Activated CD4-positive, alpha-beta T cell treated with anti-CD3 and anti-CD28 coated beads, Interleukin-2, amount 10 ng/mL, durations not matched to agents 7 days and 5 days (primary cell): ENCODE measurements at places on chromosomes 1 and 21.

DNA sequence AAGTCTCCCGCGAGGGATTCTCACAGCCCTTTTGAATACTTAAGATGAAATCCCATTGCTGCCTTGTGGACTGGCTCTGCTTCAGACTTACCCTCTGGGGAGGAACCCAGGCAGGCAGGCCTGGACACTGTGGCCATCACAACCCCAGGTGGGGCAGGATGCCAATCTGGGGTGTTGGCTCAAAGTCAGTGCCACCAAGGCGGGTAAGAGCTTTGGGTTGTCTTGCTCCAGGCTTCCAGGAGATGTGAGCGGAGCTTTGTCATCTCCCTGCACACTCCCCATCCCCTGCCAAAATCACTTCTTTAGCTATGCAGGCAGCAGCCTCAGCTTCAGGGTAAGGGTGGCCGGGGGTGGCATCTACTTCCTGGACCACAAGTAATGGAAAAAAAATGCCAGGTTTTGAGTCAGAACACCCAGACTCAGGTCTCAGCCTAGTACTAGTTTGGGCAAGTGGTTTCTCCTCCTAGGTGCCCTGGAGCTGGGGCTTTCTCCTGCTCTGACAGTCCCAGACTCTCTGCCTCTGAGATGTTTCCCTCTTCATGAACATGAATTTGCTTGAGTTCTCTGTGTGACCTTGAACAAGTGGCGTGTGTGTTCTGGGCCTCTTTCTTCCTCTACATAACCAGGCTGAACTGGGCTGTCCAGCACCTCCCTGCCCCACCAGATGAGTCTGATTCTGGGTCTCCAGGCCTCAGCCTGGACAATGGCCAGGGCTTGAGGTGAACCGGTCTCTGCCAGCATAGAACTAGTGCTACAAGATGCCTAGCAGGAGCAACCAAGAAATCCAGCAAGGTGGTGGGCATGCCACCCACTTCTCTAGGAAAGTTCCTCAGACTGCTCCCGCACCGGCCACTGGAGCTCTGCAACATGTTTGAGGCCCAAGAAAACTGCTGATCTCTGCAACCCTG, 65.4 kb downstream of the VWA5B1 start:
- no peak for DNase-seq

DNA sequence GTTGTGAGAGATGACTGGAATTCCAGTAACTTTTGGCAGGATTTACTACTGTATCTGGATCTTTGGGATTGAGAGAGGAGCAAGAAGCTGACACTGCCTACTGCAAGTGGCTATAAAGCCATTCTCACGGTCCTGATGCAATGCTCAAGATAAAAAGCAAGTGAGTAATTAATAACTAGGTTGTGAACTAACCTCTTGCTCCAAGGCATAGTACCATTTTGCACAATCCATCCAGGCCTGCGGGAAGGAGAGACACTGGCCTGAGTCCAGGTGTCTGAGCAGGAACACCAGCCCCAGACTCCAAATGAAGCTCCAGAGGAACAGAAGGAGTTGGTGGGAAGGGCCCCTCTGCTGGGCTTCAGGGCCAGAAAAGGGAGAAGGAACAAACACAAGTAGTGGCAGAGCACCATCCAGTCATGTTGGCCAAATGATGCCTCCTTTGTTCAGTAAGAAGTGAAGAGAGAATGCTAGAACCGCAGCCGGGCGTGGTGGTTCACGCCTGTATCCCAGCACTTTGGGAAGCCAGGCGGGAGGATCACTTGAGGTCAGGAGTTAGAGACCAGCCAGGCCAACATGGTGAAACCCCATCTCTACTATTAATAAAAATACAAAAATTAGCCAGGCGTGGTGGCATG, 9.9 kb upstream of the SLC45A3 start:
- no peak for DNase-seq

DNA sequence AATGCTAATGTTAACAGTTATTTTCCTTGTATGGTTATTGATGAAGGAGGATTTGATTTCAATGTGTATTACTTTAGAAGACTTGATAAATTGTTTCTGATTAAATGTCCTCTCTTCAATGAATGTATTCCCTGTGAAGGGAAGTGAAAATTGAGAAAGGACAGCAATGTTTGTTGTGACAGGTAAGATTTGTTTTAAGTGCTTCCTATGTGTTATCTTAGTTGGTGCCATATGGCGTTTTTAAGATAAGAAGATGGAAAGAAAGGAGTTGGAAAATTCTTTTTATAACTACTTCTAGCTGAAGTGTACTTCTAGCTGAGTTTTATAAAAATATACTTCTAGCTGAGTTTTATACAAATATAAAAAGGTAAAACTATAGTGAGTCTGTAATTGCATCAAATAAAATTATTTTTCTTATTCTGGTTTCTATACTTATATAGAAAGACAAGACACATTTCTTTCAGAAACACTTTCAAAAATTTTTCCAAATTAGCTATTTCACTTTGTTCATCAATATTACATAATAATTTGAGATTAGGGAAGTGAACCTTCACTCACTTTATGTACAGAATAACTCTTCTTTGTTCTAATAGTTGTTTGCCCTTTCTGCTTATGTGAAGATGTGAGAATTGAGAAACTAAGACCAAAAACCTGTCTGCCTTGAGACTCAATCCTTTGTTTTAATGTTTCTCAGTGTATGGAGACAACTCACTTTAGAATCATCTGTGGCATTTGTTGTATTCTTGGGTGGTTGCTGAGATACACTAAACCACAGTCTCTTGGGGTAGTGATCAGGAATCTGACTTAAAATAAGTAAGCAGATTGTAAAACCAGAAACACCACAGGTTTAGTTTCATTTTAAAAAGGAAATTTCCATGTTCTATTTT, 382.9 kb upstream of the B3GALT2 start:
- DNase-seq = peak; percentile 18

DNA sequence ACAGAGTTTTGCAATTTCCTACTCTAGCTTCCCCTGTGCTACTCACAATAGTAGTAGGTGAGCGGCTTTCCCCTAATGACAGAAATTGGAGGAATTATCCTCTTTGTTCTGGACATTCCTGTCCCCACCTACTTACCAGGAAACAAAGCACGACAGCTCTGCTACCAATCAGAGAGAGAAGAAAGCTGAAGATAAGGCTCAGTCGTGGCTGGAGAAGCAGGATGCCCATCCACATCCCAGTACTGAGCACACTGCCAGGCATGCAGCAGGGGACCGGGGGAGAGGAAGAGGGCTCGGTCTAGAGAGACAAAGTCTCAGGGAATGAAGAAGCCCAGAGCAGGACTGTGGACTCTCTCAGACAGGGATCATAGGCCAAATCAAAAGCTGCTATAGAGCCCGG, 134.1 kb upstream of the KRTAP19-8 start:
- no peak for DNase-seq

- DNase-seq = no peak
These were observed 75.2 kb upstream of the ZC3H12A start for GRCh38 chr1:37399205-37399604.

DNA sequence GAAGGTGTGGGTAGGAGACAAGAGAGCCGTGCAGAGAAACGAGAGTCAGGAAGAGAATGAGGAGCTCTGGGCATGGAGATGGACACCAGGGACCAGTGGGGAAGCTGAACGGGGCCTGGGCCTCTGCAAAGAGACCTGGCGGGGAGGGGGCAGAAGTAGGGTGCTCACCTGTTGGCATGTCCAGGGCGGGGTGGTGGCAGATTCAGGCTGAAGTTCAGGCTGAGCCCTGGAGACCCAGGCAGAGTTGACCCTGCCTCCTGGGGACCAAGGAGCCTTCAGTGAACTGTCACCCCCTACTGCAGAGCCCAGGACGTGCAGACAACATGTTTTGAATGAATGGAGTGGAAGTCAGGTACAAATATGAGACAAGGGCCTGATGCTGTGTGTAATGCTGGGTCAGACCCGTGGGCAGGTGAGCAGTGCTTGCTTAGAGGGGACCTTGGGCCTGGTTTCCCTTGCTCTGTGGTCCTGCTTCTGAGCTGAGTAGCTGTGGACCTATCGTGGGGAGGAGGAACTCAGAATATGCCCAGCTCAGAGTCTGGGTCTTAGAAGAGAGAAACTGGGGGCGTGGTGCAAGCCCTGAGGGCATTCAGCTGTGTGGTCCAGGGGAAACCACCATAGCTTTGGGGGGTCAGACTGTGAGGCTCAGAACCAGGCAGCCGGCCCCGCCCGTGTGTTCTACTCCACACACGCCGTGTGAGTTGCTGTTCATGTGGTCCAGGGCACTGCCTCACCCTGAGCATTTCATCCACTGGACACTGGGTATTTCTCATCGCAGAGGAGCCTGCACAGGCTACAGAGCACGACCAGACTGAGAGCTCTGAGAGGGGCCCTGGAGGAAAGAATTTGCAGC, 21.3 kb upstream of the UMODL1 start:
- no peak for DNase-seq

DNA sequence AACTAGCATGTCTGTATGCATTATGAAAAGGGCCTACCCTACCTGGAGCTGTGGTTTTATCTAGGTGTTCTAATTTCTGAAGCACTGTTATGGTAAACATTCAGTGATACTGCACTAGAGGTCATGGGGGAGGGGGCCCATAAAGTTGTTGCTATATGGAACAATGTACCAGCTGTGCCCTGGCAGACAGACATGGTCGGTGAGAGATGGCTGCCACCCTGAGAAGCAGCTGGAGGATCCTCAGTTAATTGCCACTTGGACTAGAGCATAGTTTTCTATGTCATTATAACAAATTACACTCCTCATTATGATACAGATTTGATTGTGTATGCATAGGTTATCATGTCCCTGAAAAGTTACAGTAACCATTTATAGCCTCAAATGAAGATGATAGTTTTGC, 45.4 kb downstream of the ILDR2 start:
- no peak for DNase-seq

GRCh38 chr1:30789388-30790255, 32.0 kb upstream of the LAPTM5 start:
- no peak for DNase-seq

GRCh38 chr21:32921632-32922230, 104.0 kb upstream of the OLIG2 start:
- DNase-seq = peak; percentile 28

- no peak for DNase-seq
These were observed 823 bp downstream of the ENAH start for GRCh38 chr1:225651872-225652728.

- no peak for DNase-seq
These were observed 15.9 kb downstream of the SLC1A7 start for GRCh38 chr1:53126495-53126894.

GRCh38 chr1:184493987-184494388, 107.2 kb downstream of the C1orf21 start:
- no peak for DNase-seq

- DNase-seq = no peak
These were observed 378.0 kb upstream of the VAMP3 start for GRCh38 chr1:7393136-7393535.

GRCh38 chr1:173095632-173096031, 44.9 kb upstream of the TNFSF18 start:
- DNase-seq = no peak

GRCh38 chr1:207309745-207310273, 11.7 kb upstream of the CD55 start:
- no peak for DNase-seq

GRCh38 chr1:36166136-36166535, 10.2 kb downstream of the MAP7D1 start:
- no peak for DNase-seq

DNA sequence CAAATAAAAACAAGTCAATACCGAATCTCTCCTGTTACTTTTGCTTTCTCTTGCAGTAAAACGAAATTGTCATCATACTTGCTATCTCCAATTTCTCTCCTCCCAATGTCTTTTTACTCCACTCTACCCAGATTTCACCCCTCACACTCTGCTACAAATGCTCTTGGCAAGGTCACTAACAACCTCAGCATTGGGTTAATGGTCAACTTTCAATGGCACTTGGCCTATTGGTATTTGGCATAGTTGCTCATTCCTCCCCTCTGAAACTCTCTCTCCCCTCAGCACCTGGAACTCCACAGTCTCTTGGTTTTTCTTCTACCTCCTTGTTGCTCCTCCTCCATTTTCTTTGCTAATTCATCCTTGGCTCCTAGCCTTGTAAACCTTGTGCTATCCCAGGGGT, 367.3 kb downstream of the PTPRU start:
- no peak for DNase-seq

GRCh38 chr1:35790670-35791069, 17.1 kb upstream of the AGO4 start:
- no peak for DNase-seq

DNA sequence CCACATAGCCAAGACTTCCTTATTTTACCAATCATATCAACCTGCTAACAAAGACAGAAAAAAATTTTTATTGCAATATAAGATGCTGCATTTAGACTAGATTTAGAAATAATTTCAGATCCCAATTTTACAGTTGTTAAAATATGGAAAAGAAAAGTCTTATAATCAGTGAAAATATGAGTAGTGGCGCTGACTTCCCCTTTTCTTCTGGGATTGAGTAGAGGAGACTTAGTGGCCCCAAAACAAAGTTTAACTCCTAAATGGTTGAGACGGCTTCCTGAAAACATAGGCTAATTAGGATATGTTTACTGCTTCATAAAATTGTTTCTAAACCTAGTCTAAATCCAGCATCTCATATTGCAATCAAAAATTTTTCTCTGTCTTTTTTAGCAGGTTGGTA, 68.4 kb downstream of the RAB3GAP2 start:
- DNase-seq = no peak

- DNase-seq = no peak
These were observed 3.6 kb downstream of the NOC2L start for GRCh38 chr1:955474-955873.

- DNase-seq = no peak
These were observed 9.5 kb upstream of the RNF186 start for GRCh38 chr1:19824541-19824940.

DNA sequence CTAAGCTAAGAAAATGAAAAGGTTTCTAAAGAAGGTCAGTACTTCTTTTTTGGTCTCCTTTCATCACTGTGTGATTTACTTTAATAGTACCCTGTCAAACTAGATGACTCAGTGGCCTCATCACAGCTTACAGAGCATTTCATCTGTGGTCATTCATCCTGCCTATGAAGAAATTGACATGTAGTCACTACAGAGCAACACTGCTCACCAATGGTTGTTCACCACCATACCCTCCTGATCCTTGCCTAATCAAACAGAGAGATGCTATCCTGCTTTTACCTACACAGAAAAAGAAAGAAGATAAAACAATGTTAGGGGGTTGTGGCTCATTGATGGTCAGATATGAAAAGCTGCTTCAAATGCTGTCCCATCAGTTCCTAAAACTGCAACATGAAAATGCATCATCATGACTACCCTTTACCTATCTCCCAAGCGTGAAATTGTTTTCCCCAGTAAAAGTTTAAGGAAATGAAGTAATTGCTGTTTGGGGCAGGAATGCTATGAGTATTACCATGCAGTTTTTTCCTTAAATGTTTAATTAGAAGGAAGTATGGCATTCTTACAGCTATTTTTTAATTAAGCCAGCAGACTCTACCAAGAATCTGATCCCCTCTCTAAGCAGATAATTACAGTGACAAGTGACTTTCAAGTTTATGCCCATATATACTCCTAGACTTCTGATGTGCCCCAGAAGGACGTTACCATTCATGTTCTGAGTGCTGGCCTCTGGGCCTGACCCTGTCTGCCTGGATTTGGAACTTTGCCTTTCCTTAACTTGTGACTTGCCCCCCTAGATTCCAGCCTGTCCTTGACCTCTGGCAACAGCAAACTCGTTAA, 46.1 kb upstream of the FBXO28 start:
- DNase-seq = no peak

GRCh38 chr1:44405031-44405797, at the start of gene RNF220:
Gene RNF220 (plus strand): TSS chr1:44405255.
- DNase-seq = peak; percentile 33

- DNase-seq = no peak
These were observed 21.0 kb downstream of the CACNA1S start for GRCh38 chr1:201091256-201091655.
